ENCODE measurements at places on chromosomes 2 and 18.

- no peak for DNase-seq
Measured at GRCh38 chr2:86510436-86510933, 52.8 kb downstream of the CHMP3 start.

- no peak for DNase-seq
Measured at GRCh38 chr2:142472382-142472781, 341.6 kb upstream of the LRP1B start.

- DNase-seq = peak; percentile 85
Measured at GRCh38 chr2:2333076-2333475, 2.0 kb upstream of the MYT1L start.

DNA sequence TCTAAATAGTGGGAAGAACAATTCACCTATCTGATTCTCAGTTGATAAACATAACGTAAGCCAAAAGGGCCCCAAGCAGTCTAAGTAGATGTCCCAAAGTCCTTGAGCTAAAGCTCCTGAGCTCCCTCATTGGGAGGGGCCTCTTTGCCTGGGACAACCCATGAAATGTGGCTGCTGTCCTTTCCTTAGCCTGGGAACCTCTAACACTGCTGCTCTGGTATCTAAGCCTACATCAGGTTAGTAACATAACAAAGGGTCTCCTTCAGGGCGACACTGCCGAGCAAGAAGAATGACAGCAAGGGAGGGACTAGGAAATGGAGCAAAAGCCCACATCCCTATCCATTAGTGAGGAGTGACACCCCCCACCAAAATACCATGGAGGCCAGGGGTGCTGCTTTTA lies 98.3 kb downstream of the MAPRE2 start:
- no peak for DNase-seq

GRCh38 chr2:197164141-197164754 lies 146.3 kb downstream of the ANKRD44 start:
- DNase-seq = peak; percentile 20

DNA sequence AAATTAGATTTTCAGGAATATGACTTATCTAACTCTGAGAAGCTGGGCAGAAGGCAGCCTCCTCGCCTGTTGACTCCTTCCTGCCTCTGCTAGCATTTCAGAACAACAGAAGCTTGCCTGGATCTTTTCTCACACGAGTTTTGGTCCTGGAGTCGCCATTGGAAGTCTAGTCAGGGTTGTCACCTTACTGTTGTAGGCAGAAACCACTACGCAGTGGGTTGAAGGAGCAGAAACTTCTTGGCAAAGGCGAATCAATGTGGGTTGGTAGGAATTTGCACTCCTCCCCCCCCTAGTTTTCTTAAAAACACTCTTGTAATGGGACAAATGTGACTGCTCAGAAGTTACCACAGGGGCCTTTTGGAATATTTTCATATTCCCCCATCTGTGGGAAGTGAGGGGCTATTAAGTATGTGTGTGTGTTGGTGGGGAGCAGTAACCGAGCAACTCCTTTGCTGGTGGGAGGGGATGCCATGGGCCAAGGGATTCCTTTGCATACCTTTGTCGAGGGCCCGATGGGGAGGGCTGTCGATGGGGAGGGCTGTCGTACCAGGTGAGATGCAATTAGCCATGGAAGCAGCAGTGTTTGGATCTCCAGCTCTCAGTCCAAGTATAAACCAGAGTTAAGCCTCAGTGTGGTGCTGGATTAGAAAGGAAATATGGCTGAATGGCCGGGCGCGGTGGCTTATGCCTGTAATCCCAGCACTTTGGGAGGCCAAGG lies 117.4 kb downstream of the FMNL2 start:
- DNase-seq = no peak

GRCh38 chr2:196328088-196328680 lies 156.8 kb upstream of the STK17B start:
- DNase-seq = no peak

DNA sequence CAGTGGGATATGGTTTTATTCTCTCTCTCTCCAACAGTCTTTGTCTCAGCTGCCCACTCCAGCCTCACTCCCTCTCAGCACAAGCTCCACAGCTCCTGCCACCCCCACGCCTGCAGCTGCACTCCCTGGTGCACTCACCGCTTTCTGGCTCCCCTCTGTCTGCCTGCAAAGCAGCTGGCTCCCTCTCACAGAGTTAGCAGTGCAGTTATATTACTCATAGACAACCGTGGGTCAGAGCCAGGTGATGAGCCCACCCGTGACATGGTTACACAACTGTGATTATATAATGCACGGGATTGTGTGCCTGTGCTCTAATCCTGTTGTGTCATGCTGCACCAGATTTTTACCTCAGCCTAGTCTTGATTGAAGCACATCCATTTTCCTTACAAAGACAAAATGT lies 276.9 kb upstream of the CHAC2 start:
- DNase-seq = peak; percentile 96

DNA sequence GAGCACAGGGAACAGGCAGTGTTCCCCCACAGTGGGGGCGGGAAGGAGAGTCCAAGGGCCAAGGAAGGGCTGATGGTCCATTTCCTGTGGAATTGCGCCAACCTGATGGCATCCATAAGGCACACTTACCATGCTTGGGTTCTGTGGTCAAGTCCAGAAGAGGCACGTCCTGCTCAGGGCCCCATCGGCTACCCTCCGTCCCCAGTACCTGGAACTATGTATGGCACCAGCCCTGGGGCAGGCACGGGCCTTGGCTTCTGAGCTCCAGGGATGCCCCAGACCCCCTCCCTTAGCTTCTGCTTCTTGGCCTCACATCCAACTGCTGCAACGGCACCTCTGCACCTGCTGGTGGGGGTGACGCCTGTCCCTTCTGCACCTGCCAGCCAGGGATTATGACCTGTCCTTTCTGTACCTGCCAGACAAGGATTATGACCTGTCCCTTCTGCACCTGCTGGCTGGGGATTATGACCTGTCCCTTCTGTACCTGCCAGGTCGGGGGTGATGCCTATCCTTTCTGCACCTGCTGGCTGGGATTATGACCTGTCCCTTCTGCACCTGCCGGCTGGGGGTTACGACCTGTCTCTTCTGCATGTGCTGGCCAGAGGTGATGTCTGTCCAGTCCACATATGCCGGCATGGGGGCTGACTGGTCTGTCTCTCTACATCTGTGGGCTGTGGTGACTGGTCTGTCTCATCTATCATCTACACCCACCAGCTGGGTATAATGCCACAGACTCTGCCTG lies 45.4 kb upstream of the SNTG2 start:
- DNase-seq = no peak

GRCh38 chr2:39108377-39108776 lies 12.5 kb downstream of the SOS1 start:
- no peak for DNase-seq

DNA sequence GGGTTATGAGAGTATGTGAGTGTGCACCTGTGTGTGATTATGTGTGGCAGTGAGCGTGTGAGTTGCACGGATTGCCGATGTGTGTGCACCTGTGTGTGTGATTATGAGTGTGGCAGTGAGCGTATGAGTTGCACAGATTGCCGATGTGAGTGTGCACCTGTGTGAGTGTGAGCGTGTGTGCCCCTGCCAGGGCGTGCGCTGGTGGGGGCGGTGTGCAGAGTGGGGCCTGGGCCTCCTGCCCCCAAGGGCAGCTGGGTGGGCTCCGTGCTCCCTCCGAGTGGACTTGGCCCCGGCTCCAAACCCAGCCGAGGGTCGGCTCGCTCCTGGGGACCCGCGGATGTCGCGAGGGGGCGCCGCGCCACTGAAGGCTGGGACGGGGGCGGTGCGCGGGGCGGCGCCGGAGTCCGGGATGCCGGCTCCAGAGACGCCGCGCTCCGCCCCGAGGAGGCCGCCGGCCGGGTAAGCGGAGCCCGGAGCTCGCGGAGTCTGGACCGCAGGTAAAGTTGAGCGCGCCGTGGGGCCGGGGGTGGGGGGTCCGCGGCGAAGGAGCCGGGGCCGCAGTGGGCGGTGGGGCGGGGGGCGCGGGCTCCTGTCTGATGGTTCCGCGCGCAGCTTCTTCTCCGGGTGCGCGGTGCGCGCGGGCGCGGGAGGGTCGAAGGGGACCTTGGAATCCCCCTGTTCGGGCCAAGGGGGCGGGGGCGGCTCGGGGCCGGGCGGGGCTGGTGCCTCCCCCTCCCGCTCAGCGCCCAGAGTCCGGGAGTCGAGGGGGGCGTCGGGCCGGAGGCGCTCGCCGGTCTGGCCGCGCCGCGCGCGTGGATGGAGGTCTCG lies at the start of gene KCNG2:
TSS of gene KCNG2 (plus strand) at position 421 of the 828 bp plus-strand sequence. CDS start 65,730 bp downstream, outside the sequence.
- DNase-seq = peak; percentile 75

DNA sequence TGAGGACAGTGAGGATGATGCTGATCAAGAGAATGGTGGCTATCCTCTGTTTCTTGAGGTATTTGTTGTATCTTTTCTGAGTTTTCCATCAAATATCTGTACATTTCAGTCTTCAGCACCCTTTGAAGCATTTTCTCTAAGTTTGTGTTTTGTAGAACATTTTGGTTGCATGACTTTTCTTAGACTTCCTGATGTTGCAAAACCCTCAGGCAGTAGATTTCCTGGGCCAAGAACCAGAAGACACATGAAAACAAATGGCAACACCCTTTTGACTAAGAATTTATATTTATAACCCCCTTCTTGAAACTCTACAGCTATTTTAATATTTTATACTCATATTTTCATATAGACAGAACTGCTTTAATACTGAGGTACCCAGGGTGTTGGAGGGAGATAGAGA lies 16.2 kb downstream of the HNMT start:
- DNase-seq = no peak

- DNase-seq = no peak
Measured at GRCh38 chr2:120779781-120780283, 44.2 kb downstream of the GLI2 start.

- no peak for DNase-seq
Measured at GRCh38 chr18:63936932-63937393, 12.1 kb upstream of the HMSD start.

DNA sequence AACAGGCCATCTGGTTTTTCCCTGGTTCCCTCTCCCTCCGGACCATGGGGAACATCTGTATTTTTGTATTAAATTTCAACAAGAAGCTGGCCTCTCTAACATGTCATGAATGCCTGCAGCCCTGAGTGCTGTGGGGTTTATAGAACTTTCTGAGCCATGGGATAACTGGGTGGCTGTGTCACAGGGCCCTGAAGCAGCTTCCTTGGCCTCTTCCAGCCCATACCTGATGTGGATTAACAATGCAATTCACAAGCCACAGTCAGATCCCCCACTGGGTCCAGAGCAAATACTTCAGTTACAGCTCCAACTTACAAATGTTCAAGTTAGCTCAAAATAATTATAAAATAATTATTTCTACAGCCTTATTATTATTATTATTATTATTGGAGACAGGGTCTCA lies 307.8 kb upstream of the CELF4 start:
- no peak for DNase-seq

GRCh38 chr2:236997069-236997715 lies 88.5 kb upstream of the COPS8 start:
- no peak for DNase-seq

GRCh38 chr2:152114366-152114765 lies 15.5 kb upstream of the CACNB4 start:
- DNase-seq = no peak

GRCh38 chr2:164335947-164336346 lies 285.3 kb downstream of the GRB14 start:
- no peak for DNase-seq

- DNase-seq = no peak
Measured at GRCh38 chr2:42970151-42970550, 177.8 kb upstream of the HAAO start.

DNA sequence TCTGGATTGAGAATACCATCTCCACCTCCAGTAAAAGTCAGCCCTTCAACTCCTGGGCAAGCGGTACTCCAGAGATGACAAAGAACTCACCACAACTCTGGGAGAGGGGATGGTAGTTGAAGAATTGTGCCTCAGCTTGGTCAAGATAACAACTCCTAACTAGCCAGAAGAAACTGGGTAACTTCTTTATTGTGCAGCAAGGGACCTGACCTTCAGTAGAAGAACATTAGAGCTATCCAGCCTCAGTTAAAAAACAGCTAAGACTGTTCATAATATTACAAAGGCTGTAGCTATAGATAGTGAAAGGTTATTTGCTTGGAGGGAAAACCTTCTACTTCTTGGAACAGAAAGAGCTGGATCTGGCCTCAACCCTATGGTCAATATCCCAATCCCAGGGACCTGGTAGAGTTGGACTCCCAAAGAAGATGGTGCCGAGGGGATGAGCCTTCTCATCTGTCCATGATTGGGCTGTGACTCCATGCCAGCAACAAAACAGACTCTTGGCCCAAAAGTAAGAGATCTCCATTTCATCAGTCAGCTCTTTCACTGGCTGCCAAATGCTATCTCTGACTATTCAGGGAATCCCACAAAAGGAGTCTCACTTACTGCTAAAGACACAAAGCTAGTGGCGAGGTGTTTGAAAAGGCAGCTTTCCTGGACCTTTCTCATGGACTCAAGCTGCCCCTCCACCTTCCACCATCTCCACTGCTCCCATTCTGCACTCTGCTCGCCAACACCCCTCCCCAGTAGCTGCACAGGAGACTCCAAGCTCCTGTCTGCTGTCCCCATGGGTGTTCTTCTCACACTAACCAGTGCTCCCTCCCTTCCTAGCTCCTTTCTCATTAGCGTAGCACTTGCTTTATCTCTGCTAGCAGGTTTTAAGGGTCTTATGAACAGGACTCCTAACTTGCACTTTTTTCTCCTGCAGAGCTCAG lies 145.8 kb downstream of the CAPN13 start:
- no peak for DNase-seq

- no peak for DNase-seq
Measured at GRCh38 chr2:241947004-241947350, 77.4 kb downstream of the RTP5 start.

DNA sequence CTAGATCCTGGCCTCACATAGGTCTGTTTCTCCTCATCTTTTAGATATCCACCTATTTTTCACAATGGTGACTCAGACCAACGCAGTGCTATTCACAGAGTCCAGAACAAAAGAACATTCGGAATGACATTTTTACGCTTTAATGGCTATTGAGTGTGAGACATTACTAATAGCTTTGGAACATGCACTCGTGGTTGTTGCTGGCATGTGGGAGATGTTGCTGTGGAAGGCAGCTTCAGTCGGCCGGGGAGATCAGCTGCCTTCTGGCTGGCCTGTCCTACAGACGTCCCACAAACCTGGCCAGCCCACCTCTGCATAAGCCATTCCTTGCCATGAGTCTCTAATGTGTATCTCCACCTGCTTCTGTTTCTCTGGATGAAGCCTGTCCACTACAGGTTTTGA lies 3.4 kb downstream of the MBP start:
- DNase-seq = no peak

GRCh38 chr2:226308323-226308680 lies 491.3 kb downstream of the IRS1 start:
- DNase-seq = no peak

DNA sequence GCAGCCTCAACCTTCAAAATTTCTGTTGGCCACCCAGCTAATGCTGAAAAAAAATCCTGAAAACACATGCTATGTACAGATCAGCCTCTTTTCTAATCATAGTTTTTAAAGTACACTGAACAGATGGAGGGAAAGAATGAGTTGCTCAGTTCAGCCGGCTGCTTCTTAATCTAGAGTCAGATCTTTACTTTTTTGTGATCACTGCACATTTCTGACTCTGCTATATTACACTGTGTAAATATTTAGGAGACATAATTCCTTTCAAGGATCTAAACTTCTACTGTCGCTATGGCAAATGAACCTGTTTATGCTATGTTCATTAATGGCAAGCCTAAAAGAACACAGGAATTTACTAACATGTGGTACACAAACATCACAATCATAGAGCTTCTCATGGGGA lies 114.2 kb downstream of the SRBD1 start:
- no peak for DNase-seq
